ENCODE measurements at places on chromosomes 4 and X.

- no peak for DNase-seq
Observed at GRCh38 chrX:7068939-7069367, 78.6 kb upstream of the STS start.

DNA sequence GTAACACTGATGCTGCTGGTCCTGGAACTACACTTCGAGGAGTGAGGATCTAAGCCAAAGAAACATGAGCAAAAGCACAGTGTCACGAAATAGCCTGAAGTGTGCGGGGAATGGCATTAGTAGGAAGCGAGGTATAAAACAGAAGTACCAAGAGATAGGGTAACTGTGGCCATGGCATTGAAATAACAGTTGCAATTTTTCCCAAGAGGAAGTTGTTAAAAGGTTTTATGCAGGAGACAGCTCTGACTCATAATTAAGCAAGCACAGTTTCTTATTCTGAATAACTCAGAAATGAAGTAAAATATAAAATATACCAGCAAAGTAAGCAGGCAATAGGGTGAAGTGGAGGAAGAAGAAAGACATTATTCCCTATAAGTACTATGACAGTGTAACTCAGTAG lies 90.3 kb upstream of the TMEM150C start:
- DNase-seq = no peak

- no peak for DNase-seq
Observed at GRCh38 chr4:41889317-41889716, 45.9 kb upstream of the TMEM33 start.

DNA sequence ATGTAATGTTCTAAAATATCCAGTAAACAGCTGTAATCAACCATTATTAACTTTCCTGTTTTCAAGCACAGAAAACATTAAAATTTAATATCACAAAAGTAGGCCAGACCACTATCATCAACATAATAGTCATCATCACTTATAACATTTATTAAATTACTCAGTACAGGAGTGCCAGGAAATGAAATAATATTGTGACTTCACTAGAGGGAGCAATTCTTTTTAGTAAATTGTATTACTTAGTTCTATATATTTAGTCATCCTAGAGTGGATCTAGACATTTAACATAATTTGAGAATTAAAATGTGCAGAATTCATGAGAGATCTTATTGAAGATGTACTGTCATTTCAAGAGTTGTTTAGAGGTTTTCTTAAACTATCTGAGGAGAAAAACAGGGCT lies 33.6 kb downstream of the PITX2 start:
- DNase-seq = no peak

GRCh38 chrX:46447384-46447783 lies 97.8 kb downstream of the ZNF674 start:
- DNase-seq = no peak

DNA sequence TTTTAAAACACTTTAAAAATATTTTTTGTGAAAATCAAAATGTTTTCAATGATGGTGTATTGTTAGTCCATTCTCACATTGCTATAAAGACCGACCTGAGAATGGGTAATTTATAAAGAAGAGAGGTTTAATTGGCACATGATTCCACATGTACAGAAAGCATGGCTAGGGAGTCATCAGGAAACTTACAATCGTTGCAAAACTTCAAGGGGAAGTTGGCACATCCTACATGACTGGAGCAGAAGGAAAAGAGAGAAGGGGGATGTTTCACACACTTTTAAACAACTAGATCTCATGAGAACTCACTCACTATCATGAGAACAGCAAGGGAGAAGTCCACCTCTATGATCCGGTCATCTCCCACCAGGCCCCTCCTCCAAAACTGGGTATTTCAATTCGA lies 110.7 kb downstream of the TMEM47 start:
- no peak for DNase-seq

Data from astrocyte of the cerebellum (primary cell).